ENCODE measurements at places on chromosomes 4 and X. TPM values are rescaled to one million over a fixed set of nuclear protein-coding genes. Genes with fewer than 3 reads are reported as not detected.

WNK3 gene
- polyA plus RNA-seq, result 10.0 TPM

ZNF330 gene
- 38.3 TPM for polyA plus RNA-seq

CA5B gene
- 12.5 TPM for polyA plus RNA-seq

MAGEA10 gene
- not detected for polyA plus RNA-seq

TMEM156 gene
- polyA plus RNA-seq, result 1.1 TPM

OTC gene
- 0.27 TPM for polyA plus RNA-seq

COL4A6 gene
- 10.7 TPM for polyA plus RNA-seq

PWWP3B gene
- polyA plus RNA-seq, result 1.3 TPM

CABS1 gene
- polyA plus RNA-seq, result not detected

PPP1R2C gene
- polyA plus RNA-seq, result not detected

SLIT2 gene
- polyA plus RNA-seq, result 71.1 TPM

GABRG1 gene
- polyA plus RNA-seq, result 8.2 TPM

RGN gene
- 14.8 TPM for polyA plus RNA-seq

IRS4 gene
- 1.9 TPM for polyA plus RNA-seq

NMU gene
- 11.2 TPM for polyA plus RNA-seq

LETM1 gene
- polyA plus RNA-seq, result 33.8 TPM

QRFPR gene
- 0.90 TPM for polyA plus RNA-seq

F8A2 gene
- polyA plus RNA-seq, result not detected

FAAH2 gene
- polyA plus RNA-seq, result 4.7 TPM

PRSS12 gene
- 12.9 TPM for polyA plus RNA-seq

VCX2 gene
- not detected for polyA plus RNA-seq

TCEAL3 gene
- polyA plus RNA-seq, result 77.2 TPM

SLC49A3 gene
- polyA plus RNA-seq, result 5.1 TPM

PAK3 gene
- polyA plus RNA-seq, result 62.4 TPM

AFAP1 gene
- polyA plus RNA-seq, result 34.8 TPM

CLCN4 gene
- polyA plus RNA-seq, result 48.6 TPM

ENPEP gene
- polyA plus RNA-seq, result 2.8 TPM

Measured in spinal cord (tissue), 10 donors.